Fibroblast of the conjunctiva (primary cell): ENCODE measurements at places on chromosomes 3 and 15.

GRCh38 chr3:114093016-114093380 lies 36.5 kb downstream of the QTRT2 start:
- DNase-seq = no peak

DNA sequence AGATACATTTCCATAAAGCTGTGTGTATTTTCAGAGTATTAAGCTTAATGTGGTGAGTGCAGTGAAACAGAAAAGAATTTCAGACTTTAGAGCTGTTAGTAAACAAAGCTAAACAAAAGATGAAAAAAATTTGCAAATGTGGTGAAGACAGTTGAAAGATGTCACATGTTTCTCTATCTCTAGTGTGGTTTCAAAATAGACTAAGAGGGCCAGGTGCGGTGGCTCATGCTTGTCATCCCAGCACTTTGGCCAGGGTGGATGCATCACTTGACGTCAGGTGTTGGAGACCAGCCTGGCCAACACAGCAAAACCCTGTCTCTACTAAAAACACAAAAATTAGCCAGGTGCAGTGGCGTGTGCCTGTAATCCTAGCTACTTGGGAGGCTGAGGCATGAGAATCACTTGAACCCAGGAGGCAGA lies 466.0 kb upstream of the NR2F2 start:
- DNase-seq = no peak

DNA sequence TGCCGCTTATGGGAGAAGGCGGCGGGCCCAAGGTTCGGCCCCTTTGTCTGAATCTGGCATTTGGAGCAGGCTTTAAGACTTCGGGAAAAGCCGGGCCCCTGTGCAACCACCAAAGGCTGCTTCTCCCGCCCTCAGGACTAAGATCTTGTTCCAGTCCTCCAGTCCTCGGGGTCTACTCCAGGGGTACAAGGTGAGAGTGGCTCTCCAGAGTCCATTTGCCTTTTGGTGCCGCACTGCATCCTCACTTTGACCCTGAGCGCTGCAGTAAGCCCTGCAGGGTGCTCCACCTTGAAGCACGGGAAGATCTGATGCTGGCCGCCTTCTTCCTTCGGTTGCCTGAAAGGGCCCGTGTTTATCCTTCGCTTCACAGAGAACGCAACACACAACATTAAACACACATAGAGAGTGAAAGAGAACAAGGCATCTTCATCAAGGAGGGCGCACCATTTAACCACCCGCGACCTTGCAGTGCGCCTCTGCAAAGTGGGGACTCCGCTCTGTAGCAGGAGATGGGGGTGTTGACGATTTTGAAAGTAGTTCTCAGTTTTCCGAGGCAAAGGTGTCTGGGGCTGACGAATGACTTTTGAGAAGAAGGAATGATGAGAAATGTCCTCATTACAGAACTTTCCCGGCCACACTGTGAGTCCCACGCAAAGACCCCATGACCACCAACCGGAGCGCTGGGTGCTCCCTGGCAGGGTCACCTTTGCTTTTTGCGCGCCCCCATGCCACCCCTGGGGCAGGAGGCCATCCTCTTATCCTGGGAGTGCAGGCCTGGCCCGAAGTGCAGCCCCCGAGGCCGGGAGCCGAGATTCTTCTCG lies 1.0 kb downstream of the PIGZ start:
- no peak for DNase-seq

DNA sequence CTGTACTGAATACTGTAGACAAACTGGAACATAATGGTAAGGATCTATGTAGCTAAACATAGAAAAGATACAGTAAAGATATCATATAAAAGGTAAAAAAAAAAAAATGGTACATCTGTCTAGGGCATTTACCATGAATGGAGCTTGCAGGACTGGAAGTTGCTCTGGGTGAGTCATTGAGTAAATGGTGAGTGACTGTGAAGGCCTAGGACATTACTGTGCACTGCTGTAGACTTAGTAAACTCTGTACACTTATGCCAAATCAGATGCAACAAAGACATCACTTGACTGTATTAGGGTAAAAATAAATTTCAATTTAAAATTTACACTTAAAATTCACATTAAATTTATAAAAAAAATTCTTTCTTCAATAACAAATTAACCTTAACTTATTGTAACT lies 281.3 kb upstream of the LMCD1 start:
- no peak for DNase-seq

DNA sequence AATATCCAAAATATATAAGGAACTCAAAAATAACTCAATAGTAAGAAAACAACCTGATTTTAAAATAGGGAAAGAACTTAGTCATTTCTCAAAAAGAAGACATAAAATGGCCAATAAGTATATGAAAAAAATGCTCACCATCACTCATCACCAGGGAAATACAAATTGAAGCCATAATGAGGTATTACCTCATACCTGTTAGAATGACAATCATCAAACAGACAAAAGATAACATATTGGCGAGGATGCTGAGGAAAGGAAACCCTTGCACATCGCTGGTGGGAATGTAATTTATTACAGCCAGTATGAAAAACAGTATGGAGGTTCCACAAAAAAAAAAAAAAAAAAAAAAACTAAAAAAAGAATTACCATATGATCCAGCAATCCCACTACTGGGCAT lies 38.2 kb downstream of the KPNA1 start:
- DNase-seq = no peak

DNA sequence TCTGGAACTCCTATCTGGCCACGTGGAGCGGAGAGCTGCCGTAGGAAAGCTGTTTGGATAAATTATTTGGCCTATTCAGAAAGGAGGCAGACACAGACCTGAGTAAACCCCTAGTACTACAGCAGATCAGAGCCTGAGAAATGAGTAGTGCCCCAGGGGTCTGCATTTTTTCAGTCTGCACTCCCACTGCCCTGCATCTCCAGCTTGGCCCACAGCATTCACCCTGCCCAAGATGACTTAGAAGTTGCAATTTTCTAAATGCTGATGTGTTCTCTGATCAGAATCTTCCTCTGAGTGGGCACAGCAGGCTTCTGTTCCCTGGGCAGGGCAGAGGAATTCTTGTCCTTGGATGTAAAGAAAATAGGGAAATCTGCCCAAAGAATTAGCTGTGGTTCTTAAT lies 55.1 kb upstream of the PIK3CB start:
- no peak for DNase-seq

DNA sequence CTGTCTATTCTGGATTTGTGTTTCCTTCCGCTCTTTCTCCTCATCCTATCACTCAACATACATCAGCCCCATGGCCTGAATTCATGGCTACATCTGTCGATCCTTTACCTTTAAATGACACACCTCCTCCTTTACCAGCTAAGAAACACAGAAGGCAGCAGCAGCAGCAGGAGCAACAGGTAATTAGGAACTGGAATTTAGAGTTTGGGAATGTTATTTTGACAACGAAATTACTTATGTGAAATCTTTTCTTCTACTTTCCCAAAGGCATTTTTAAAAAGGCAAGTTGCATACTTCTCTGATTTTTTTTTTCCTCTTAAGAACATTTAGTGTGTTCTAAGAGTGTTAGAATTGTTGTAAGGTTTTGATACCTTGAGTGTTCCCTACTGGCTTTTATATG lies 29.1 kb upstream of the ABHD10 start:
- no peak for DNase-seq

DNA sequence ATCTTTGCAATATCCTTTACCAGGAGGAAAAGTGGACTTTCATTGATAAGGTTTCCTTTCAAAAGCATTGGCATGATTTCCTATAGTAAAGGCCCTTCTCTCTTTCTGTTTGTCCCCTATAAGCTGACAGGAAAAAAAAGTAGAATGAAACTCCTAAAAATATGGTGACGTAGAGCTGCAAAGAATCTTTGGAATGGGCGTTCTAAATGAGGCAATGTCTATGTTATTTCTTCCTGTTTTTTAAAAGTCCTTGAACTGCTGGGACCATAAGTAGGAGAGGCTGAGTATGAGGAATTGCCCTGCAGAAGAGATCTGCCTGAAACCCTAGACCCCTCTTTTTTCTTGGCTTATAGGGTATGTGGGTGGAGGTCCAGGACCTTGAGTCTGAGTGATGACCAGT lies 17.2 kb downstream of the ST3GAL6 start:
- no peak for DNase-seq

GRCh38 chr3:105480768-105481167 lies 114.1 kb downstream of the ALCAM start:
- DNase-seq = no peak

DNA sequence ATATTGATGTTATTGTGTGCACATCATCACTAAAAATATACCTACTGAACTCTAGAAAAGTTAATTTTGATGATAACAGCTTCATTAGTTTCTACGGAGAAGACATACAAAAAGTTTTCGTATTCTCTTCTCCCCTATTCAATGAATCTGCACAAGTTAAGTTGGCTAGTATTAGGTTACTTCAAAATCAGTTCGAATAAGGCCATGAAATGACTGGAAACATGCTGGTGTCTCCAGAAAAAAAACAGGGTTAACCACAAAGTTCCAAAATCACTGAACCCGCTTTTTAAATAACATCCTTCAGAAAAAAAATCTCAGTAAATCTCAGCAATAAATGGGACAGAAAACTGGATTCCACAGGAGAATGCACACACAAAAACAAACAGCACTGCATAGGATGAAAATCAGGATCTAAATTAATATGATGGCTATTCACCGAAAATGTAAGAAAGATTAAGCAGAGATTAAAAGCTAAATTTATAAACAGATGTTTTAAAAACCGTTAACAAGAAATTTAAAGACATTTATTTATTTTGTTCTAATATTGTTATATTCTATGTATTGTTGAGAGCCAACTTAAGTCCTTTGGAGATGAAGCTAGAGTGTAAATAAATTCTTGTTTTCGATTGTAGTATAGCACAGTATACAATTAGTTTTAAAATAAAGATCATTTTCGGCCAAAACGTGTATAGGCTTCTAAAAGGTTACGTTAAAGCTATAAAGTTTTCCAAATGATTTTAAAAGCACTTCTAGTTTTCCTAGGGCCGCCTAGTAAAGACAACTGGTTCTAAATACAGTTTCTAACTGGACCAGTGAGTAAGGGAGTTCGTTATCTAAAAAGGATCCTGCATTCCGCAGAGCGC lies 1.0 kb downstream of the IGSF11 start:
- DNase-seq = no peak

- DNase-seq = no peak
Observed at GRCh38 chr3:180626844-180627243, 24.9 kb downstream of the TTC14 start.

- peak; percentile 80 for DNase-seq
Observed at GRCh38 chr3:136343873-136344555, 93.9 kb downstream of the PCCB start.

DNA sequence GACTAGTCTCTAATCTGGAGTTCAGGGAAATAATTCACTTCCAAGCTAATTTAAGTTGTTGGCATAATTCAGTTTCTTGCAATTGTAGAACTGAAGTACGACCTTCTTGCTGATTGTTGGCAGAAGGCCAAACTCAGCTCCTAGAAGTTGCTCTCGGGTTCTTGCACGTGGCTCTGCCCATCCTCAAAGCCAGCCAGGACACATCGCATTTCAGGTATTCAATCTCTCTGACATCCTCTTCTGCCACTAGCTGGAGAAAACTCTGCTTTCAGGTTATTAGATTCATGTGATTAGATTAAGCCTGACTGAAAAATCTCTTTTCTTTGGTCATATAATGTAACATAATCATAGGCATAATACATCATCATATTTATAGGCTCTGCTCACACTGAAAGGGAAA lies 362.0 kb downstream of the ZPLD1 start:
- no peak for DNase-seq

- DNase-seq = no peak
Observed at GRCh38 chr3:197949191-197949777, 706 bp upstream of the RPL35A start.

GRCh38 chr3:114307832-114308231 lies 14.0 kb downstream of the TIGIT start:
- no peak for DNase-seq

DNA sequence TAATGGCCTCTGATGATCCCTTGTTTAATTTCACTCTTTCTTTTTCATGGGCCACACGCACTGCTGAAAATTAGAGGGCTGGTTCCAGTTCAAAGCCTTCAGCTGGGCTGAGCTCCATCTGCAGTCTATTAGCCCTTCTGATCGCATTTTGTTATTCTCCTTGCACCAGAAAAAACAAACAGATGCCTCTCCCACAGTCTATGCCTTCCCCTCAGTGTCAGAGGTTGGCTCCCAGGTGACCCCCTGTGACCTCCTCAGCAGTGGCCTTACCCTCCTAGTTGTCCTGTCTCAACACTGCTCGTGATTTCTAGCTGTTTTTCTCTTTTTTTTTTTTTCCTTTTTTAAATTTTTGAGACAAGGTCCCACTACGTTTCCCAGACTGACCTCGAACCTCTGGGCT lies 77.1 kb upstream of the PRTG start:
- DNase-seq = no peak

GRCh38 chr3:187264911-187265310 lies 26.6 kb downstream of the MASP1 start:
- no peak for DNase-seq

DNA sequence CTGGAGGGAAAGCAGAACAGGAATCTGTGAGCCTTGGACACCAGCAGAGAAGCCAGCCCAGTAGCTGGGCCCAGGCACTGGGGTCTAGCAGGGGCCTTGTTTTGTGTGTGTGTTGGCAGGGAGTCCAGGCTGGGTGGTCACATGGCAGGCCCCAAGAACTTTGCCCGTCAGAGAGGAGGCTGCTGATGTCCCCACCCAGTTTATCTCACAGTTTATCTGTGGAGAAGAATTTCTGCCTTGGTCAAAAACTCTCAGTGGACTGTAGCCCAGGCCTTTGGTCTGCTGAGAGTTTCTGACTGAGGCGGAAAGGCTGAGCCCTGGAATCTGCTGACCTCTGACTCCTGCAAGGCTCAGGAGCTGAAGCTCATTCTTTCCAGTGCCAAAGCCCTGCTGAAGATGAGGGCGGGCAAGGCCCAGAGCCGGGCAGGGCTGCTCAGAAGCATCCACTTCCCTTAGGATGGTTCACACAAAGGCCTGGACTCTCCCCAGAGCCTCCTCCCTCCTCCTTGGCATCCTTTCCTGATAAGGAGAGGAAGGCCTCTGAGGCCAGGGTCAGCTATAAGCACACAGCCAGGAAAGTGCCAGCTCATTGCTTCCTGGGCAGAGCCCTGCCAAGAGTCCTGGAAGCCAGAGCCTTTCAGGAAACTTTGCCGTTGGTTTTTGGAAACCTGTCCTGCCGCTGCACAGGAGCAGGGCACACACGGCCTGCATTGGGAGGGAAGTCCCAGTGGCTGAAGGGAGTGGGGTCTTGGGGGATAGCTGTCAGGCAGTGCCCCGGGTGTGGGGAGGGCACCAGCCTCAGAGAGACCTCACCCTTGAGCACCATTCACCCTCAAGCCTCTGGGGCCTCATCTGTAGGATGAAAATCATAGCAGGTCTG lies 37.2 kb upstream of the SLCO2A1 start:
- DNase-seq = no peak

GRCh38 chr15:29132735-29133181 lies 136.9 kb downstream of the NSMCE3 start:
- DNase-seq = no peak

- no peak for DNase-seq
Observed at GRCh38 chr3:192079098-192079497, 618.1 kb downstream of the PYDC2 start.

GRCh38 chr15:38701149-38701548 lies 136.5 kb upstream of the RASGRP1 start:
- DNase-seq = no peak
